Thymus (tissue), 14 donors: ENCODE measurements at places on chromosomes 3 and 15.
A peak's percentile ranks its signal among the peaks of the same experiment; 100 is the strongest.

- no peak for DNase-seq
Observed at GRCh38 chr3:90253131-90253530, 1145.7 kb downstream of the EPHA3 start.

- DNase-seq, result no peak
Observed at GRCh38 chr3:154779571-154779970, 300.5 kb upstream of the MME start.

GRCh38 chr15:90683371-90683770 lies 33.8 kb upstream of the BLM start:
- DNase-seq, result no peak

DNA sequence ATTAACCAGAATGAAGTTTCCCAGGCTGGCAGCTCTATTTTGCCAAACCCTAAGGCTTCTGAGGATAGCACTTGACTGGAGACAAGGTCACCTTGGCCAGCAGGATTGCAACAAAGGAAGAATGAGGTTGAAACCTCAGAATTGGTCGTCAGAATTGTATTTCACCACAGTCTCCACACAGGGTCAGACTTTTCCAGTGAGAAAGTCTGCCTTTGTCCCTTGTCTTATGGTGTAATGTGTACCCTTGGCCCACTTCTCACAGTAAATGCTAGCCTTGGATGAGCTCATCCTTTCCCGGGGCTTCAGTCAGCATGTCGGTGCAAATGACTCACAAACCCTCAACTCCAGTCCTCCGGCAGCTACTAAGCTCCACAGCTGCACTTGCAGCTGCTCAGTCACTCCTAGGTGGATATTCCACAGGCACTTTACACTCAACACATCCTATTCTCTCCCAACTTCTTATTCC lies 19.7 kb downstream of the SSR3 start:
- DNase-seq, result no peak

GRCh38 chr15:95458721-95459120 lies 871.8 kb upstream of the NR2F2 start:
- DNase-seq, result no peak

GRCh38 chr3:108818404-108818803 lies 4.2 kb upstream of the TRAT1 start:
- DNase-seq, result no peak

- no peak for DNase-seq
Observed at GRCh38 chr3:10299175-10299574, 6.4 kb upstream of the GHRL start.

GRCh38 chr3:71930056-71930991 lies 145.4 kb upstream of the PROK2 start:
- DNase-seq, result peak; percentile 34
